ENCODE measurements at places on chromosomes 7 and 10.

GRCh38 chr7:8251195-8251594 lies 10.8 kb downstream of the ICA1 start:
- H3K4me1 ChIP-seq, result no peaks in the 10 kb centered on the region
- H3K27me3 ChIP-seq, result no peaks in the 10 kb centered on the region
- H3K36me3 ChIP-seq, result no peaks in the 10 kb centered on the region
- no peak overlapping the region for H3K4me3 ChIP-seq

- no peak overlapping the region for H3K4me3 ChIP-seq
- peaks cover 36% of the 10 kb centered on the region for H3K36me3 ChIP-seq
- DNase-seq, result no peak
These were observed 168.9 kb upstream of the SH2B2 start for GRCh38 chr7:102117743-102118142.

GRCh38 chr7:5665094-5666025 lies 116.1 kb downstream of the RNF216 start:
- H3K36me3 ChIP-seq, result no peaks in the 10 kb centered on the region
- DNase-seq, result peak; percentile 64

- no peak overlapping the region for H3K4me3 ChIP-seq
- no peaks in the 10 kb centered on the region for H3K27me3 ChIP-seq
- no peak overlapping the region for H3K27ac ChIP-seq
- no peaks in the 10 kb centered on the region for H3K36me3 ChIP-seq
These were observed 38.6 kb upstream of the SFRP5 start for GRCh38 chr10:97810446-97810845.

DNA sequence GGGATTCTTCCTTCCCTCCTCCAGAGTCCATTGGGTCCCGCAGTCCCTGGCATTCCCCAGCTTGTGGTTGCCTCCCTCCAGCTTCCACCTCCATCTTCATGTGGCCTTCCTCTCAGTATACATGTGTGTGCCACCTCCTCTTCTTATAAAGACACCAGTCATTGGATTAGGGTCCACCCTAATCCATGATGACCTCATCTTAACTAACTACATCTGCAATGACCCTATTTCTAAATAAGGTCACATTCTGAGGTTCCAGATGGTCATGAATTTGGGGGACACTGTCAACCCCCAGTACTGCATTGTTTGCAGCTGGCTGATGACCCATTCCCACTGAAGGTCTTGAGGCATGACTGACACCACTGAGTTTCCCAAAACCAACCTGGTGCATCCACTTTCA lies 99.0 kb downstream of the PTPRE start:
- no peak overlapping the region for H3K27ac ChIP-seq
- DNase-seq, result no peak
- H3K4me1 ChIP-seq, result no peaks in the 10 kb centered on the region
- no peak overlapping the region for H3K4me3 ChIP-seq
- H3K36me3 ChIP-seq, result no peaks in the 10 kb centered on the region

GRCh38 chr10:22712211-22712955 lies 2.0 kb downstream of the PIP4K2A start:
- H3K4me3 ChIP-seq, result peak overlapping the region; percentile 75
- no peaks in the 10 kb centered on the region for H3K4me1 ChIP-seq
- H3K27me3 ChIP-seq, result no peaks in the 10 kb centered on the region
- no peak overlapping the region for H3K27ac ChIP-seq
- no peaks in the 10 kb centered on the region for H3K36me3 ChIP-seq

Data from gastrocnemius medialis (tissue), 4 donors.